CD4-positive, alpha-beta T cell (primary cell): ENCODE measurements at places on chromosomes 2 and 18.

DNA sequence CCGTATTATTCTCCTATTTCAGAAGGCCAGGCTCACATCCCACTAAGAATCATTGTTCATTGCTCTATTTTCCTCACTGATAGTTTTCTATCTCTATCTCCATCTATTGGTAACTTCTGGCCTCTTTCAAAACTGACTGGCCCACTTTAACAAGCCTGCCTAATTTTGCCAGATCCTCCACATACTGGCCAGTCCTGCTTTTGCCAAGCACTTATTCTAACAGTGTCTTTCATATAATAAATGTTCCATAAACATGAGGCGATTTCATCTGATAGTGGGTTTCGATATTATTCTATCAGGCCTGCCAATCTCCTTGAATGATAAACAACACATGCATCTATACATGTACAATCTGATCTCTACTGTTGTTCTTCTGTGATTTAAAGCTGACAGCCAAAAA, 125.9 kb upstream of the KCNH7 start:
- no peak for DNase-seq

- DNase-seq, result no peak
Observed at GRCh38 chr2:3200420-3200939, 177.1 kb downstream of the EIPR1 start.

DNA sequence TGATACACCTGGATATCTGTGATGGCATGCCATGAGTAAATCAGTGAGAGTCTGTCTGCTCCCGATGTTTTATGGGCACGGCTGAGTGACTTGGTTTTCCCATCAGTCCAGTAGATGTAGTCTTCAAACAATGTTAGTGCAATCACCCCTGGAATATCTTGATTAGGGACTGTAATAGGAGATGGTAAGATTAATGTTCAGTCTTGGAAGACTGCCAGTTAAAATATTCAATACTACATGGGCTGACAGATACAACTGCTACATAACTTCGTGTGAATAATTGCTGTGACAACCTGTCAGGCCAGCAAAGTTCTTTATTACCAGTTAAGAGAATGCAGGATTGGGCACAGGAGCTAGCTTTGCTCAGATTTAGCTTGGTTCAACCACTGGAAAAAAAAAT, 1673.3 kb downstream of the LRP1B start:
- no peak for DNase-seq

- DNase-seq, result no peak
Observed at GRCh38 chr2:64698668-64699444, 45.1 kb upstream of the SERTAD2 start.
